ENCODE measurements at places on chromosomes 1 and 21.
A peak's percentile ranks its signal among the peaks of the same experiment; 100 is the strongest.

GRCh38 chr1:151145304-151146071 is 943 bp downstream of the SEMA6C start:
- peak overlapping the region; percentile 95 for H3K27ac ChIP-seq
- DNase-seq, result peak; percentile 42
- H3K36me3 ChIP-seq, result peaks cover 18% of the 10 kb centered on the region
- peak overlapping the region; percentile 97 for H3K4me3 ChIP-seq

DNA sequence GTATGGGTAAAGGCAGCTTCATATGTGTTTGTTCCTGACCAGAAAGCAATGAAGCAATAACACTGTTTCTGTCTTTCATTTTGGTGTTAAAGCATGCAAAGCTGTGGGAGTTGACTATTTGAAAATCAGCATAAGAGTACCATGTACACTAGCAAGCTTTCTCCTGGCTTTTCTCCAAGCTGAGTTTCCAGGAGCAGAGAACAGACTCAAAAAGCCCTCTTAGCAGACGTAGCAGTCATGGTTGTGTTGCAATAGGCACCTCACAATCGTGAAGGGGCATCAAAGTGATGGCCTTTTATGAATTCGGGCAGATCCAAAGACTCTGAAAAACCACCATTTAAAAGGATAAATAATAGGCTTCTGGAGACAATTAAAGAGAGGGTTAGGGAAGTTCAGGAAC is 159.7 kb downstream of the PTGER3 start:
- no peak overlapping the region for H3K27ac ChIP-seq
- DNase-seq, result no peak
- H3K27me3 ChIP-seq, result no peaks in the 10 kb centered on the region
- no peak overlapping the region for H3K4me3 ChIP-seq
- no peaks in the 10 kb centered on the region for H3K4me1 ChIP-seq

GRCh38 chr1:221246067-221246466 is 366.8 kb downstream of the HLX start:
- no peaks in the 10 kb centered on the region for H3K27me3 ChIP-seq
- no peak overlapping the region for H3K4me3 ChIP-seq
- no peaks in the 10 kb centered on the region for H3K4me1 ChIP-seq
- no peak for DNase-seq
- no peaks in the 10 kb centered on the region for H3K36me3 ChIP-seq
- no peak overlapping the region for H3K27ac ChIP-seq

GRCh38 chr1:19372602-19373001 is 60.5 kb downstream of the SLC66A1 start:
- no peaks in the 10 kb centered on the region for H3K4me1 ChIP-seq
- H3K4me3 ChIP-seq, result no peak overlapping the region
- H3K27ac ChIP-seq, result peak overlapping the region; percentile 42
- H3K36me3 ChIP-seq, result peaks cover 25% of the 10 kb centered on the region
- DNase-seq, result no peak
- H3K27me3 ChIP-seq, result peaks cover 4% of the 10 kb centered on the region

- DNase-seq, result no peak
- H3K27ac ChIP-seq, result peak overlapping the region; percentile 64
- H3K4me3 ChIP-seq, result peak overlapping the region; percentile 88
- H3K36me3 ChIP-seq, result peaks cover 41% of the 10 kb centered on the region
- H3K4me1 ChIP-seq, result peaks cover 58% of the 10 kb centered on the region
Measured at GRCh38 chr1:155136748-155137147, 1.1 kb downstream of the SLC50A1 start.

DNA sequence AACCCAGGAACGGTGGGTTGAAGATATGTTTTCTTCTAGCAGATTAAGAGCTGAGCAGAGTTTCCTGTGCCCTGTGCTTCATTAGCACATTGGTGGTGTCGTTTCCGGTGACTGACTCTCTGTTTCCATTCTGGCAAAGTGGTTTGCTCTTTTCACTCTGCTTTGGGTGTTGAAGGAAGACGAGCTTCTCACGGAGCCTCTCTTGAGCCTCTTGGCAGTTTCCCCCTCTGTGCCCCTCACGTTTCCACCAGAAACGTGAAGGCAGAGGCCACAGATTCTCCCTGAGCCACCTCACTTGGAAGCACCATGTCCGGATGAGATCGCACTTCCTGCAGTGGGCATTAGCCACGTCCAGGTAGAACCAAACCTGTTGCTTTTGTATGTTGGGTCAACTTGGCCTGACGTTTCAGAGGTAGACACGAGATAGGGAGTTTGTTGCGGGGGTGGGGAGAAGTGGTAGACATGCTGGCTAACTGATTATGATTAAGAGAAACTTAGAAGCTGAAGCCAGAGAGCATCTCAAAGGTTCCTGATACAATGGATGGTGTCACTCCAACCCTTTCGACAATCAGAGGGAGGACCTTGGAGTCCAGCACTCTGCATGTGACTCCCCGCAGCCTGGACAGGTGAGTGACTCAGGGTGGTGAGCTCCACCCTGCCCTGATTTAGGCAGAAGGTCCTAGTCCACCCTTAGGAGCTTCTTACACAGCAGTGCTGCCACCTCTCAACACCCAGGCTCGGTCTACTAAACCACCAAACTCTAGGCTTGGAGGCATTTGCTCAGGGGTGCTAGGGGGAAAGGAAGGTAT is at the start of gene LAX1:
Gene LAX1, plus strand, starts transcription at position 155 of the 809 bp plus-strand sequence. Its CDS starts 383 bp downstream, at position 538.
- no peak within 1 kb of the TSS for H3K4me3 ChIP-seq
- no peak within 1 kb of the TSS for H3K27ac ChIP-seq
- DNase-seq, result no peak
- H3K36me3 ChIP-seq, result no peaks in the 10 kb centered on the region
- H3K4me1 ChIP-seq, result peaks cover 6% of the 10 kb centered on the region

GRCh38 chr1:87805666-87806378 is 477.1 kb downstream of the LMO4 start:
- DNase-seq, result no peak
- H3K4me1 ChIP-seq, result no peaks in the 10 kb centered on the region
- H3K27ac ChIP-seq, result no peak overlapping the region
- no peaks in the 10 kb centered on the region for H3K27me3 ChIP-seq
- H3K4me3 ChIP-seq, result no peak overlapping the region
- no peaks in the 10 kb centered on the region for H3K36me3 ChIP-seq

DNA sequence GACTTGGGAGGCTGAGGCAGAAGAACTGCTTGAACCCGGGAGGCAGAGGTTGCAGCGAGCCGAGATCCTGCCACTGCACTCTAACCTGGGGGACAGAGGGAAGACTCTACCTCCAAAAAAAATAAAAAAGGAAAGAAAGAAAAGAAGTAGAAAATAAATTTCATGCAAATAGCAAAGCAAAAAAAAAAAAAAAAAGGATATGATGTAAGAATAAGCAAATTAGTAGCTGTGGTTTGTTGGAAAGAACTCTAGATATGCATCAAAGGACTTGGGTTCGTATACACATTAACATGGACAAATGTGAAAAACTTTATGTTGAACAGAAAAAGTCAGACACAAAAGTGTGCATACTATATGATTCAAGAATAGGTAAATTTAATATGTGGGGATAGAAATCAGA is 11.9 kb downstream of the WASF2 start:
- H3K27ac ChIP-seq, result no peak overlapping the region
- peaks cover 4% of the 10 kb centered on the region for H3K36me3 ChIP-seq
- H3K4me3 ChIP-seq, result no peak overlapping the region
- H3K27me3 ChIP-seq, result peaks cover 2% of the 10 kb centered on the region
- DNase-seq, result no peak

- DNase-seq, result no peak
- H3K27me3 ChIP-seq, result peaks cover 3% of the 10 kb centered on the region
- H3K4me1 ChIP-seq, result peaks cover 2% of the 10 kb centered on the region
- no peak overlapping the region for H3K27ac ChIP-seq
- no peak overlapping the region for H3K4me3 ChIP-seq
- H3K36me3 ChIP-seq, result peaks cover 25% of the 10 kb centered on the region
Measured at GRCh38 chr1:243499248-243499647, 243.4 kb downstream of the SDCCAG8 start.

GRCh38 chr1:154598871-154599635 is 8.9 kb downstream of the ADAR start:
- no peak overlapping the region for H3K27ac ChIP-seq
- DNase-seq, result no peak

DNA sequence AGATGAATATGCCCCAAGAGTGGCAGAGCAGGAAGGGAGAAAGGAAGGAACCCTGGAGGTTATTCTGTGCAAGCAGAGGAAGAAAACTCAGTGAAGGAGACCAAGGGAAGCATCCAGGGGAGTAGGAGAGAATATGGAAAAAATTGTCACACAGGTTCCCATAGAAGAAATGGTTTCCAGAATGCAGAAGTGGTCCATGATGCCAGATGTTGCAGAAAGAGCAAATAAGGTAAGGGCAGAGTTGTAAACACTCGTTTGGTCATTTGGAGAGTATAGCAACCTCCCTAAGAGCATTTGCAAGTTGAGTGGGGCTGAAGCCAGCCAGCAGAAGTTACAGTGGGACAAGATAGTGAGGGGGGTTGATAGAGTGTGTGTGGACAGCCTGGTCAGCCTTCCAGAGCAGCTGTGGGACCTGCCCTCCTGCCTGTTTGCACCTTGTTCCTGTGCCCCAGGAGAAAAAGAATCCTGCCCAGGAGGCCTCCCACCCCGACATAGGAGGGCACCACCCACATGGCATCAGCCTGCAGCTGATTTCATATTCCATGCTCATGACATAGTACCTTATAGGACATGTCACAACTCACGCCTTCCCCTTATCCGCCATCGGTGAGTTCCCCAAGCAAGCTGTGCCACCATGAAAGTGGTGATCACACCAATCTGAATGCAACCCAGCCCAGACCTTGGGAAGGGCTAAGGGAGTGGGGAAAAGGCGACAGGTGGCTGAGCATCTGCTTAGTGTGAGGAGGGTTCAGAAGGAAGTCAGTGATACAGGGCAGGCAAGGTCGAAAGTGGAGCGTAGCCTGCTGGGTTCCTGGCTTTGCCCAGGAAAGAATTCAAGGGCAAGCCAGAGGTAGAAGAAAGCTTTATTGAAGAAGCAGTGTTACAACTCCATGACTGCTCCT is 8.2 kb upstream of the NEK2 start:
- H3K4me1 ChIP-seq, result peaks cover 11% of the 10 kb centered on the region
- no peaks in the 10 kb centered on the region for H3K36me3 ChIP-seq
- no peak overlapping the region for H3K4me3 ChIP-seq
- DNase-seq, result no peak
- no peak overlapping the region for H3K27ac ChIP-seq
- no peaks in the 10 kb centered on the region for H3K27me3 ChIP-seq
